NCI-H2171 treated with DMSO at 0.1 percent for 48 hours (cell line): ENCODE measurements at places on chromosomes 12 and 14.

GRCh38 chr14:30373526-30373925 lies 185.4 kb upstream of the G2E3 start:
- no peak for DNase-seq

GRCh38 chr12:50720501-50720900 lies 43.4 kb upstream of the ATF1 start:
- DNase-seq: no peak

- DNase-seq: peak; percentile 79
Measured at GRCh38 chr14:58166005-58166983, 14.3 kb upstream of the ARMH4 start.

DNA sequence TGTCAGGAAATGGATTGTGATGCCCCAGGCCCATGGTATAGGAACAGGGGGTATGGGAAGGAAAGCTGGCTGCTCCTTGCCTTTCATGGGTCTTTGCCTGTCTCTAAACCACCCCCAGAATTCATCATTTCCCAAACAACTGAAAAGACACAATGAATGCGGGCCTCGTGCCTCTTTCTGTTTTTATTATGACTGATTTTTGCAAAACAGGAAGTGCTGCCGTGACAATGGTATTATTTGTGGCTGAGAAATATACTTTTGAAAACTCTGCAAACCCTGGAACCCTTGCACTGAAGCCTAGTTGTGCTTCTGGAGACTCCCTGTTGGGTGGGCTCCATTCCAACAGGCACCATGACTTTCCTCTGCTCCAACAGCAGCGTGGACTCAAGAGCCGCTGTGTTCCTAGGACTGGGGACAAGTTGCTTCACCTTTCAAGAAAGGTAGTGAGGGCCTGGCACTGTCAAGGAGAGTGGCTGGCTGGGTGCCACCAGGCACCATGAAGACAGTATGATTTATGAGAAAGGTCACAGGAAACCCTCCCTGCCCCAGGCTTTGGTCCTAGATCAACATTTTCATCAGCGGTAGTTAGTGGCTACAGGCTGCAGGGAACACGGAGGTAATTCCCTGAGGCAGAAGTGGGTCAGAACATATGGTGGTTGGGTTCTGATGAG lies 4.8 kb upstream of the DGLUCY start:
- peak; percentile 15 for DNase-seq

DNA sequence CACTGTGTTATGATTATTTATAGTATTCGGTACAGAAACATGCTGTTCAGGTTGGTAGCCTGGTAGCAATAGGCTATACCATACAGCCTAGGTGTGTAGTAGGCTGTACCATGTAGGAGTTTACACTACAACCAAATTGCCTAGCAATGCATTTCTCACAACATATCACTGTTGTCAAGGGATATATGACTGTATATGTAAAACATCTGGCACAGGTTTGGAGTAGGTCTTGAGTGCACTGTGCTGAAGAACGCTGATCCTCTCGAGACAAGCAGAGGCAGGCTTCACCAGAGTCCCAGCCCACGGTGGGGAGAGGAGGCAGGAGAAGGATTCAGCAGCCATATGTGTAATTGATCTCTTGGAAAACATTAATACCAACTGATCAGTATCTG lies 15.0 kb upstream of the TBX5 start:
- DNase-seq: no peak

DNA sequence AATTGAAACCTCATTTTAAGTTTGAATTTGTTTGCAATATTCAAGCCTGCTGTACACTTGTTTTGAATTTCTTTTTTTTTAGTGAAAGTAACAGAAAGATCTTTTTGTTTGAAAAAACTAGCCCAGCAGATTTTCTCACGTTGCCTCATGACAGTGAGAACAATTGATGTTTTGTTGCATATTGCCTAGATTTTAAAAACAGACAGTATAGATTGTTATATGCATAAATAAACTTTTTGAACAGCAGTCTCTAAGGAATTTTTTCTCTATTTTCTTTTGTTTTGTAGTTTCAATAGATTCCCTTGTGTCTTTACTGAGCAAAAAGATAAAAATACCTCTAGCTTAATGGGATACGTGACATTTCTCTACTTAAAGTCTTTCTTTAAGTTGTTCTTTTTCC lies 15.4 kb downstream of the OR6C6 start:
- no peak for DNase-seq

- DNase-seq: peak; percentile 4
Measured at GRCh38 chr14:73312687-73313086, 75.4 kb downstream of the PAPLN start.

DNA sequence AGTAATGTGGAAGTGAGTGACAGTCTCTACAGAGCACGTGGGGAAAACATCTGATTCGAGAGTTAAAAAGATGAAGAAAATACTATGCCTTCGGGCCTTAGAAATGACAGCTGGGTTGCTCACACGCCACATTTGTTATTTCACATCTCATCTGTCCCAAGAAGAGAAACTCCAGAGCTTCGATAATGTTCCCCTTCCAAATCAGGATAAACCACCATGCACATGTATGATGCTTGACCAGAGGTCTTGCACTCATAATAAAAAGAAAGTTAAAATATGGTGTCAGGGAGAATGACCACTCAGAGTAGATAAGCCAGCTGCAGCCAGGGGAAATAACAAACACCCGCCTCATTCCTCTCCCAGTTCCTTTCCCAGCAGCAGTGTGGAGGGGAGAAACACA lies 34.6 kb downstream of the NIN start:
- DNase-seq: no peak

GRCh38 chr12:63103494-63104131 lies 47.4 kb downstream of the AVPR1A start:
- DNase-seq: peak; percentile 12

- DNase-seq: no peak
Measured at GRCh38 chr12:6957151-6957701, 6.1 kb downstream of the PTPN6 start.

- DNase-seq: no peak
Measured at GRCh38 chr12:118493962-118494361, 117.6 kb downstream of the SUDS3 start.

- no peak for DNase-seq
Measured at GRCh38 chr14:26276757-26277156, 321.1 kb downstream of the NOVA1 start.

GRCh38 chr14:91244501-91244901 lies at the start of gene GPR68:
Gene GPR68, minus strand, starts transcription at chr14:91244704. Its CDS starts 9,654 bp downstream, at chr14:91235050.
- peak; percentile 82 for DNase-seq
